ENCODE measurements at places on chromosomes 3 and 15.

DNA sequence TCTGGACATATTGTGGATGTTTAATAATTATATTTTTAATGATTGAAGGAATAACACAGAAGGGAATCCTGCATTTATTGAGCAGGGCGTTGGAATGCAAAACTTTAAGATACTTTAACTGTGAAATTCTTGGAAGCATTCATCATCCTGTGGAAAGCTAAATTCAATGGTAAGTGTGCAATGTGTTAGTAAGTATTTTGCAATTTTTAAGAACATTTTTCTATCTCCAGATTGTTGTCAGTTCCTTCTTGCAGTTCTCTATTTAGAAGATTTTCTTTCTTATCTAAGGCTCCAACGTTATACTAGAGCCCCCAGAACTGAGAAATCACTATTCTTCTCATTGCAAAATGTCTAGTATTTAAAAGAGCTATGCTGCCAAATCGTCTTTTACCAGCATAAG, 132.2 kb upstream of the TSC22D2 start:
- no peak for DNase-seq

GRCh38 chr15:93759629-93760028, 471.7 kb upstream of the MCTP2 start:
- no peak for DNase-seq

DNA sequence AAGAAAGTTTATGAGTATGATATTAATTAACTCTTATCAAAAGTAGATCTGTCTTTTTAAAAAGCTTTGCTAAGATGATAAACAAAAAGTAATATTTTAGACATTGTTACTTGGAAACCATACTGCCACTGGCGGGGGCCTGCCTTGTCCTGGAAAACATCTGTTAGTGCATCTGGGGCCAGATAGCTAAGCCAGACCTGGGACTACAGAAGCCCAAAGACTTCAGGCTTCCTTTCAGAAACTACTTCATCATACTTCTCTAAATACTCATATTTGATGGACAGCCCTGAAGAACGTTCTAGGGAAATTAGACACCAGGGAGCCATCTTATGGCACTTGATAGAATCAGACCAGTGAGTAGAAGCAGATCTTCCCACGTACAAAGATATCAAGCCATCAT, 795.4 kb upstream of the SEMA6D start:
- no peak for DNase-seq

DNA sequence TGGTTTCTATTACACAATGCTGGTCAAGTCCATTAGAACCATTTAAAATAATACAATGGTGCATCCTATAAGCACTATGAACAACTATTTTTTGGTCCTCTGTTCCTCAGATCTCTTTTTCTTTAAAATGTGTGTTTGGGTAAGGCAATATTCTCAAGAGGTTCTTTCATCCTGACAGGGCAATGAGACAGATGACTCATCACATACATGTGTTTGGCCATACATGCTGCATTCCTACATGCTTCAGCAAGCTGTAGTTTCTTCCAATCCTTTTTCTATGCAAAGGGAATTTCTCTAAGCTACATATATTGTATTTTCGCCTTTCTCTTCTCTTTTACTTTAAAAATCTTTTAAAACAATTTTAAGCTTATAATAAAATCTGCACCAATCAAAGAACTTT, 52.7 kb downstream of the OTOL1 start:
- no peak for DNase-seq

DNA sequence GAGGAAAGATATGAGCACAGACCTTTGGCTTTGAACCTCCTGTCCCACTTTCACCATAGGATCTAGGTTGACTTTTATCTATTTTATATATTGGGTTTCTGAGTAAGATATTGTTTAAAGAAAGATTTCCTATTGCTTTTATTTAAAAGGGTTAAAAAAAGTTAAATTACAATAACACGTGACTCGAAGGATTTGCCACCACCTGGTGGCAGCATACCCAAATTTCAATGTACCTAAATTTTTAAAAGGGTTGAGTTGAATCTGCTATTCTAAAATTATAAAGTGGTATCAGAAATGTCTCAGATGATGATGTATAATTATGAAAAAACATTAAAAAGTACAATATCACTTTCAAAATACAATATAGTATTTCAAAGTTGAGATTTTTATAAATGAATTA, 368.4 kb downstream of the MECOM start:
- DNase-seq: no peak

- no peak for DNase-seq
Measured at GRCh38 chr15:96406701-96407100, 76.2 kb downstream of the NR2F2 start.

- DNase-seq: no peak
Measured at GRCh38 chr15:77440378-77440999, 19.8 kb downstream of the HMG20A start.

Measured in CD4-positive, alpha-beta T cell treated with Interferon alpha-2 for 1 hour (primary cell).